ENCODE measurements at places on chromosomes 12 and 14. TPM values are rescaled to one million over a fixed set of nuclear protein-coding genes. Genes with fewer than 3 reads are reported as not detected.

- ATAC-seq, result no peak
These were observed 15.4 kb upstream of the PAPLN start for GRCh38 chr14:73221945-73222344.

GRCh38 chr12:73726881-73727280 is 810.8 kb upstream of the ATXN7L3B start:
- ATAC-seq, result no peak

GRCh38 chr12:75236206-75236605 is 26.6 kb upstream of the KCNC2 start:
- ATAC-seq, result no peak

- ATAC-seq, result no peak
These were observed 908.6 kb upstream of the MDGA2 start for GRCh38 chr14:48584031-48584430.

DNA sequence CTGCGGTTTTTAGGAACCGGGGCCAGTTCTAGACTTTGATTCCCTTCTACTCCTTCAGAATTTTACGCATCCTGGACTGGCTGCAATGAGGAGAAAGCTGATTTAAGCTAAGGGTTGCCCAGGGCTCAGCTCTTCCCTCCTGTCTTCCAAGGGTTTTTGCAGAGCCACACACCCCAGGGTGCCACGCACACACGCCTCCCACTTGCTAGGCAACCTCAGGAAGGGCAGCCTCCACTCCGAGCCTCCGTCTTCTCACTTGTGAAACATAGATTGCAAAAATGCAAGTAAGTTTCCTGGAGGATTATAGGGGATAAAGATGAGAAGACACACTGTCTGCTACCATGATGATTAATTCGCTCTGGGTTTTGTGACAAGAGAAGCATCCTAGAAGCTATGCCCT is 31.7 kb downstream of the NOS1 start:
- no peak for ATAC-seq

DNA sequence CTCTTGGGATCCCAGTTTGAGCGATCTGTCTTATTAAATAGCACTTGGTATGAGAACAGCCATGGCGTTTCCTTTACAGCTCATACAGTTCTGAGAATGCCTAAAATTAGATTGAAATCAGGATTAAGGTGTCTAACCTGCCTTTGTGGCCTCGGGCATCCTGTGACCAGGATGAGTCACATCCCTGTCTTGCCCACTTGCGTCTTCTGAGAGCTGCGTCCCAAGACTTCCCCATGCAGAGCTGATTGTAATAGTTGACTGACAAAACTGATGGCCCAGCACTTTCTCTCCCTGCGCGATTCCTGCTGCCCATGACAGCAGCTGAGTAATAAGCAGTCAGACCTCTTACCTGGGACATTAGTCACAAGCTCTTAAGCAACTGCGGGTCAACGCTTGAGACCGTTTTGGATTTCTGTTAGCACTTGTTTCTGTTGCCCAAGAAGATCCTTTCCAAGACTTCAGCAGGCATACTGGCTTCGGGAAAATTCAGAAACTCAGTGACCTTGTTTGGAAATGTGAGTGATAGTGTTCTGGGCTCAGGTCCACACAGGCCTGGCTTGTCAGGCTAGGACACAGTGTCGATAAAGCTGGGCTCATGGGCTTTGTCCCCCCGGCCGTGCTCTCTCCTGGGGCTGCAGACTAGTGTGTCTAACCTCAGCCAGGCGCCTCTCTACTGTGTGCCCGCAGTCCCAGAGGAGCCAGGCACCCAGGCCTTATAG is 169.9 kb upstream of the HIF1A start:
- ATAC-seq, result no peak

DNA sequence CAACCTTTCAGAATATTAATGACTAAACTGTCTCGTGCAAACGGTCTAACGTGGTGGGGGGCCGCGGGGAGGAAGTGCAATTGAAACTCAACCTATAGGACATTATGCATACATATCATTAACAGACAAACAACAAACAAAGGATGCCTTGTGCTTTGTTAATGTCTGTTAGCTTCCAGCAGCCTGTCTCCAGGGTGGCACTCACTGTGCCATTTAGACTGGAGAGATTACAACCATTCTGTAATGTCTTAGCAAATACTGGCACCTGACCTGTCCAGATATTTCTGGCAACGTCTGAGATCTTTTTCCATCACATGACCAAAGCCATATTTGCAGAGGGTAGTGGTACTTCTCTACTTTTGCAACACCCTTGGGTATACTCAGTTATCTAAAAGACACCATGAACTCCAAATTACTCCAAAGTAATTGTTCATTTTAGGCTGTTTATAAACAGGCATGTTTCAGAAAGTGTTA is 11.6 kb downstream of the BHLHE41 start:
- ATAC-seq, result no peak

GRCh38 chr14:71682337-71682736 is 249.9 kb upstream of the RGS6 start:
- ATAC-seq, result no peak

DNA sequence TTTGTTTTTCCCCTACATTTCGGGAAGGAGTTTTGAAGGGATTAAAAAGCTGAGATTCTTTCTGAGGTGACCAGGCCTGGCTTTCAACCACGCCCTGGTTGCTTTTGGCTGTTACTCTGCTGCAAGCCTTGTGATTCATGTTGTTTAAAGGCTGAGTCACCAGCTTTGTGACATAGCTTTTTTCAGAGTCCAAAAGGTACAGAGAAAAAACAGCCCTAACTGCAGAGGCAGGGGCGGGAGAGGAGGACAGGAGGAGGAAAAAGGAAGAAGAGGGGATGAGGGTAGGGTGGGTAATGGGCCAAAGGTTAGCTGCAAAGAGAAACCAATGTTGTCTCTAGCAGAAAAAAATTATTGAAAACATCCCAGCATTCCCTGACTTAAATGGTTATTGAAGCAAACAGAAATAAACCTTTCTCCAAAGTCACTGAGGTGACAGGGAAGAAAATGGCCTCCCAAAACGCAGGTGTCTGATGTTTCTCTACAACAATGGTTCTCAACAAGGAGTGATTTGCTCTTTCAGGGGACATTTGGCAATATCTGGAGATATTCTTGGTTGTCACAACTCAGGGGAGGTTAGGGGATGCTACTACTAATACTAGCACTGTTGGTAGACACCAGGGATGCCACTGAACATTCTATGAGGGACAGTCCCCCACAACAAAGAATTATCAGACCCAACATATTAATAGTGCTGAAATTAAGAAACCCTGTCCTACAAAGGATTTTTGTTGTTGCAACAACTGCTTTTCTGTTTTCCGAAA is 2.1 kb upstream of the UBC start:
- ATAC-seq, result peak; percentile 2

DNA sequence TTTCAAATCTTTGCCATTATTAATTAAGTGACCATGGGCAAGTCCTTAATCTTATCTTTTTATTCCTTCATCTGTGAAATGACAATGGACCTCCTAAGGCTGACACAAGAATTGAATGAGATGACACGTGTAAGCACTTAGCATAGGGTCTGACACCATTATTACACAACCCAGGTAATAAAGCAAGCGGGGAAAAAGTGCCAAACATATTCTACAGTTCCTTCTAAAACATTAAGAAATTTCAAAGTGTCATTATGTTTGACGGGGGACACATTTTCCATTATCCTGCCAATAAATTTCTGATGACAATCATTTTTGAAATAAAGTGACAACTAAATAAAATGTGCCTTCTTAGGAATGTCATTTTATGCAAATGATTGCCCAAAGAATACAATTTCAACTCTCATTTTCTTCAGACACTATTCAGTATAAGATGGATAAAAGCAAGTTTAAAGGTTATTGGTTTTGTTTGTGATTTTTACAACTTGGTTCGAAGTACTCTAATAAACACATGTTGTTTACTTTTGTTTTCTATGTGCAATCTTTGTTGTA is 3.0 kb downstream of the ANKS1B start:
- ATAC-seq, result no peak

DNA sequence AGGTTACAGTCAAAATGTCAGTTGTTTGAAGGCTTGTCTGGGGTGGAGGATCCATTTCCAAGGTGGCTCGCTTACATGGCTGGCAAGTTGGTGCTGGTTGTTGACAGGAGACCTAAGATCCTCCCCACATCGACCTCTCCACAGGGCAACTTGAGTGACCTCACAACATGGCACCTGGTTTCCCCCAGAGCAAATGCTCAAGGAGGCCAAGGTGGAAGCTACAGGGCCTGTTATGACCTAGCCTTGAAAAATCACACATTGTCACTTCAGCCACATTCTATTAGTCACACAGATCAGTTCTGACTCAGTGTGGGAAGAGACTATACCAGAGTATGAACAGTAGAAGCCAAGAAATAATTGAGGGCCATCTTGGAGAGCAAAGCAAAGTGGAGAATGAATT is 11.3 kb upstream of the GNG2 start:
- ATAC-seq, result no peak

DNA sequence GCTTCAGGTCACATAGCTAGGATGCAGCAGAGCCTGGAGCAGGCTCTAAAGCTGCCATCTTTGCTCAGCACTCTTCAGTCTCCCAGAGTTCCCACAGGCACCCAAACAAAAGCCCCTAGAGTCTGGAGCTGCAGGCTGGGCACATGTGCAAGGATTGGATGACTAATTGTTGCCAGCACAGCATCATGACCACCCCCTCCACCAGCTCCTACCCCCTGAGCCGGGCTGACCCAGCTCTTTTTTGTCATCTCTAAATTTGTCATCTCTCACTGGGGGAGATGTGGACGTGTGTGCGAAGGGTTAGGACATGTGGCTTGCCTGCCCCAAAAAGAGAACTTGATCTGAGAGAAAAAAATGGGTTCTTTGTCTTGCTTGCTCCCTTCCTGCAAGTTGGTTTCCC is 4.3 kb upstream of the MMP19 start:
- ATAC-seq, result no peak

- ATAC-seq, result no peak
These were observed 61.9 kb downstream of the CHGA start for GRCh38 chr14:92984896-92985295.

GRCh38 chr14:97074856-97075255 is 277.7 kb downstream of the VRK1 start:
- no peak for ATAC-seq

- ATAC-seq, result no peak
These were observed 281.2 kb upstream of the TMTC1 start for GRCh38 chr12:30064906-30065305.

DNA sequence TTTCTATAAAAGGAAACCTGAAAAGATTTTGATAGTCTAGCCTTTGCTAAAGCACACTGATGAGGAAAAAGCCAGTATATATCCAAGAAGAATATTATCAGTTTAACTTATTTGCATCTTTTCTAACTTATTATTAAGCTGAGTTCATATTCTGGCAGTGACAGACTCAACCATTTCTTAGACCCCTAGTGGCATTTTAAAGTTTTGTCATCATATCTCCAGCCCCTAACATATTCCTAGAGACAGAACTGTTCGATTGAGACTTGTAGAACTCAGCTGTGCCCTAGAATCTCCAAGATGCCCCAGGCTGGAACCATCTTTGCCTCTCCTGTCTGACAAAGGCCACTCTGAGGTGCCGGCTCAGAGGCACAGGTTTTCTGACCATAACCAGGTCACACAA is 365.6 kb downstream of the NELL2 start:
- no peak for ATAC-seq

- no peak for ATAC-seq
These were observed 1.5 kb downstream of the SLC8B1 start for GRCh38 chr12:113333418-113333750.

- ATAC-seq, result no peak
These were observed 31.5 kb upstream of the SRP54 start for GRCh38 chr14:34951286-34951685.

DNA sequence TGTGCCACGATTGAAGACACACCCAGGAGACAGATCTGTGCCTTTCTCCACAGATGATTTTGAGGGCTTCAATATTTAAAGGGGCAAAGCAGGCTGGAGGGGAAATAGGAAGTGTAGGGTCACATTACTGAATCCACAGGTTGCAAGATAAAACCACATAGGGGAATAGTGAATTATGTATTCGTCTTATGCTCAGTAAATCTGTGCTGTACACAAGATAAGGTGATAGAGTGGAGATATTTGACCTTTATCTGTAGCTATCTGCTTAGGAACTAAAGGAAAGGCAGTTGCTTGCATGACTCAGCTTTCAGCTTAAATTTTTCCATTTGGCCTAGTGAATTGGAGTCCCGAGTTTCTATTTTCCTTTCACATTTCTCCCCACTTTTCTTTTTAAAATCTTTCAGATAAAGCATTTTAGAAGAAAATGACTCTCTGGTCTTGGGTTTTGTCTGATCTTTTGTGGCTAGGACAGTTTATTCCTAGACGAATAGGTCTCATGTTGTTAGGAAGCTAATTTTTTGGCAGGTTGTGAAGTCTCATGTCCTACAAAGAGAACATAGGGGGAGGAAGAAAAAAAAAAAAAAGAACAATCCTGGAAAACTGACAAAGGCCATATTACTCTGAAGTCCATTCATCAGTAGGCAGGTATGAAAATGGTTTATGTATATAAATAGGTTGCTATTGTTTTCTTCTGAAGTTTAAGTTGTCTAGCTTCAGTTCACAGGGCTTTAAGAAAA is 55.4 kb downstream of the FBXO33 start:
- no peak for ATAC-seq

- ATAC-seq, result no peak
These were observed 9.0 kb upstream of the NOVA1 start for GRCh38 chr14:26606729-26607312.

DNA sequence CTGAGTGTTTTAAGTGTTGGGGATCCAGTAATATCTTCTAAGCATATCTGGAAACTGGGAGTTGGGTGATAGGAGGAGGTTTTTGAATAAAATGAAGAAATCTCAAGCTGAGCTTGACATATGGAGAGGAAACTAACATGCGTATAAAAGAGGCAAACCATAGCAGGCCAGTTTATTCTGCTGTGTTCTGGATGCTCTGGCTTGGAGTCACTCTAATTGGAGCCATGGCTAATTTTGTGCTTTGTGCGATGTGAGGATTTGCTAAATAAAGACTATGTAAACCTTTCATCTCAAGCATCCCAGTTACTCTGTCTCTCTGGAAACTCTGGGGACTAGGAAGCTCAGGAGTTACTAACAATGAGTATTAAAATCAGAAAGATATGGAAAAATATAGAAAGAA is 66.5 kb downstream of the ATF7IP start:
- no peak for ATAC-seq

DNA sequence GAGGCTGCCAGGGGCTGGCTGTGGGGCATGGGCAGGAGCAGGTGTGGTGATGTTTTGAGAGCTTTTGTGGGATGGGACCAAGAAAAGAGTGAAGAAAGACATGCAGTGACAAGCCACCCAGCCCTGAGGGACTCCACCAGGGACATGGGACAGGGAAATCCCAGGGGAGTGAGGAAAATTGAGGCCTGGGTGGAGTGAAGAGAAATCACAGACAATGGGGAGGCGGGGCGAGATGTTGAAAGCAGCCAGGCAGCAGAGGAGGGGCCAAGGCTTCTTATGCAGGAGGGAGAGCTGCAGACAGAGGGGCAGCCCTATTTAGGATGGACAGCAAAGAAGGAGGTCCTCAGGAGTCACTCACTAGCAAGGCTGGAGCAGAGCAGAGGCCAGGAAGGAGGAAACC is 4.2 kb upstream of the KRT1 start:
- no peak for ATAC-seq

Gene BEGAIN
- total RNA-seq, result 8.6 TPM

Gene AQP2
- not detected for total RNA-seq

Gene P2RX2
- total RNA-seq, result 0.63 TPM

Gene OLR1
- total RNA-seq, result not detected

Gene CIROP
- total RNA-seq, result 0.17 TPM

Gene PAX9
- total RNA-seq, result 0.79 TPM

Gene ATG14
- 7.7 TPM for total RNA-seq

Gene HOTAIR
- total RNA-seq, result 8.0 TPM

Gene FBLN5
- total RNA-seq, result 4.9 TPM

Gene CCDC197
- total RNA-seq, result not detected

Gene BDKRB1
- total RNA-seq, result not detected
